NCI-H187 treated with DMSO at 0.1 percent for 48 hours (cell line): ENCODE measurements at places on chromosomes 16 and 17.

DNA sequence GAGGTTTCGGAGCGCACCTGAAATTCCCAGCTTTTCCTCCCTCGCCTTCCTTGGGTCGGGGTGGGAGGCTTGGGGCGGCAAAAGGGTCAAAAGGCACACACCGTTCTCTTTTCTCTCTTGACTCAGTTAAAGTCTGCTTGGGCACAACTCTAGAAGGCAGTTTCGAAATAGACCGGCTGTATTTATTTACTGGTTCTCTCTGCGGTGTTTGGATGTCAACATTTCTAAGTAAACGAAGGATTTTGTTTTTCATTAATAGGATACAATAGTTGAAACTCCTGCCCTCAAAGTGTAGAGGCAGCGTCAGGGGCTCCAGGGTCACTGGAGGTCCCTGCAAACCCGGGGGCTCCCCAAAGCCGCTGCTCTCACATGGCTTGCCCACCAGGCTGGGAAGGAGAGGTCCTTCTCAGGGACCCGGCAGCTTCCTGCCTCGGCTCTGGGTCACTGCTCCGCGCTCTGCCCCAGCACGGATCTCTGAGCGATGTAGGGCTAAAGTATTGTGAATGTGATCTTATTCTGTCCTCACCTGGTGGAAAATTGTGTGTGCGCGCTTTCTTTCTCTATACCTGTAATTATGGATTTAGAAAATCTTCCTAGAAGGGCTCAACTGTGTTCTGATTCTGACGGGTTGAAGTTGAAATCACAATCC, 952 bp downstream of the BMERB1 start:
- DNase-seq: no peak

DNA sequence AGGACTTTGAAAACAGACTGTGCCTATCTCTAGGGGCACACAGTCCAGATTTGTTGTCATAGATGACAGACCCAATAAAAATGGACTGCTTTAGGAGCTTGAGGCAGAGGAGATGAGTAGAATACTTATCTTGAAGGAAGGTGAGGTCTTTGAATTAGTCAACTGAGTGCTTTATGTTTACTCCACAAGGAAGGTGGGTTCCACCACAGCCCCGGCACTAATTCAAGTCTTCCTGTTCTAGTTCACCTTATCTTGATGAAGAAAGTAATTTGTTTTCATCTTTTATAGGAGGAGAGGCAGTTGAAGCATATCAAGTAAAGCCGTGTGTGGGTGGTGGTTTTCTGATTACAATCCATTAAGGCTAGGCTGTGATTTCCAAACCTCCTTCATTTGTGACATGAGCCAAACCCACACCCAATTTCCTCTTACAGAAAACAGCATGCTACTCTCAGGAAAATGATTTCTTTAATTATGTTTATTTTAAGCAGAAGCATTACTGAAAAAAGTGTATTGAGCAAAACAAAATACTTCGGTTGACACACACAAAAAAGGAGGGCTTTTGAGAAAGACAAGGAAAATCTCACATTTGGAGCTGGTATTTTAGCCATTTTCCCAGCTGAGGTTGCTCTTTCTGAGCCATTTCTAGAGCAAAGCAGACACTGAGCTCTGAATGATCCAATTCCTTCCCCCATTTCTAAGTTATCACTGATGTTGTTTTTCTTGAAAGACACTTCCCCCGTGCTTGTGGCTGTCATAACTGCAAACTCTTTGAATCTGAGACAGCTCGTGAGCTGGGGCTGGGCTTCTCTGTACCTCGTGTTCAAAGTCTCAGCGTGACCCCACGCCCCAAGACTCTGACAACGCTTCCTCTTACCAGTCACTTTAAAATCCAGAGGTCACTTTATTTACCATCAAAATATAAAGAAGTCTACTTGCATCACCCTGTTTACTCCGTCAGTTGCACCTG, 35.4 kb downstream of the CDRT15 start:
- no peak for DNase-seq

DNA sequence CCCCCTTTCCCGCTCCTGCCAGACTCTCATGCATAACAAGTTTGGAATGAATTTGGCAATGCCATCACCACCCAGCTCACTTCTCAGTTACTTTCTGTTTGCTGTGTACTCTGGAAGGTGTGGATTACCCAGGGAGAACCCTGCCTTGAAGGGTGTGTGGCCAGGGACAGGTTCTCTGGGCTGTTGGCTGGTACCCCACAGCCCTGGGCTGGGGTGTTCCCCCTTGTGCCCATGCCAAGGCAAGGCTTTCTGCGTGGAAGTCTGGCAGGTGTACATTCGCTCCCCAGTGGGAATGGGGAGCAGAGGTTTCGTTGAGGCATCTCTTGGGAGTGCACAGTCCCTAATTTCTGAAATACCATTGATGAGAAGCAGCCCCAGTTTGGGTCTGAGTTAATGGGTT, 187.7 kb downstream of the CCDC182 start:
- no peak for DNase-seq

- DNase-seq: no peak
These were observed 31.8 kb downstream of the TMEM204 start for GRCh38 chr16:1565083-1565805.

DNA sequence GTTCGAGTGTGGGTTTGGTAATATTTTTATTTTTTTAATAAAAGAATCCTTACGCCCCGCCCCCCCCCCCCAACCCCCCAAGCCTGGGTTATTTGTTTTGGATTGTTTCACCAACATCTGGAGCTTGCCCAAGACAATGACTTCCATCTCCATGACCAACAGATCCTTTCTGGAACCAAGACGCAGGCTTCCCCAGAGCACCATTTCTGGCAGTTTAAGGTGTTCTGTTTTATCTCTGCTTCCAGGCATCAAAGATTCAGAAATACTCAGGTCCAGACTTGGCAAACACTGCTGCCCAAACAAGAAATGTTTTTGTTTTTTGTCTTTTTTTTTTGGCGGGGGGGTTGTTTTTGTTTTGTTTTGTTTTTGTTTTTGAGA, 56.1 kb downstream of the PLXDC1 start:
- DNase-seq: no peak

DNA sequence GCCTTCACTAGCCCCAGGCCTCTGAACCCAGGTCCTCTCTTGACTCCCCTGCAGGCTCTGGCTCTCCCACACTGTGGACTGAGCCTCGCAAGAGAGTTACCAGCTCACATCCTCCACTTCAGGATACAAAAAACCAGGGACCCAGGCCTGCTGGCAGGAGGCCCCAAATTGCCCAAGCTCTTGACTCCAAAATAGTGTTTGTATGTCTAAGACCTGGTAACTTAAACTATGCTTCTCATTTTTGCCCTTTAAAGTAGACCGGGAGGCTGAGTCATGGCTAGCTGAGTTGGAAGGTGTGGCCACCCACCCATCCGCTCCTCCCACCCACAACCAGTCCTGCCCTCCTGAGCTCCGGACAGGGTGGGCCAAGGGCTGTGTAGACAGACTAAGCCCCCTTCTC, 250.0 kb downstream of the SOX9 start:
- no peak for DNase-seq

- no peak for DNase-seq
These were observed 1.0 kb downstream of the RNF166 start for GRCh38 chr16:88705076-88705684.

GRCh38 chr16:86573646-86574508, 4.5 kb upstream of the FOXL1 start:
- DNase-seq: no peak

- DNase-seq: no peak
These were observed 41.5 kb upstream of the YPEL2 start for GRCh38 chr17:59289981-59290301.

DNA sequence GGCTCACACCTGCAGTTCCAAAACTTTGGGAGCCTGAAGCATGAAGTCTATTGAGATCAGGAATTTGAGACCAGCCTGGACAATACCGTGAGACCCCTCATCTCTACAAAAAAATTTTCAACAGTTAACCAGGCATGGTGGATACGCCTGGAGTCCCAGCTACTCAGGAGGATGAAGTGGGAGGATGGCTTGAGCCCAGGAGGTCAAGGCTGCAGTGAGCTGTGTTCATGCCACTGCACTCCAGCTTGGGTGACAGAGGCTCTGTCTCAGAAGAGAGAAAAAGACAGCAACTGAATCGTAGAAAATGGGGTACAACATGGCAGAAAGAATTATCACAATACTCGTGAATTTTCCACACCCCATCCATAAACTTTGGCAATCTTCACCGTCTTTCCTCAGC, 3.2 kb downstream of the CRK start:
- DNase-seq: no peak

DNA sequence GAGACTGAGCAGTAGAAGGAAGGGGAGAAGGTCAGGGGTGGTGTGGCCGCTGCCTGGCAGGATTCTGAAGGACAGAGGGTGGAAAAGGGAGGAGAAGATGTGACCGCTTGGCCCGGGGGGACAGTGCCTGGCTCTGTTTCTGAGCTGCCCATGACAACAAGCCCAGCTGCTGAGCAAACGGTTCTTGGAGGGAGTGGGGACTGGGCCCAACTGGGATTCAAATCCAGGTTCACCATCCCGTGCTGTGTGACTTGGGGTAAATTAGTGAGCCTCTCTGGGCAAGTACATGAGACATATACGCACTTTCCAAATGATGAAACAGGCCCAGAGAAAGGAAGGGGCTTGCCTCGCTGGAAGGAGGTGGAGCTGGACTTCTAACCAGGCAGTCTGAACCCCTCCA, 23.3 kb downstream of the SEC14L5 start:
- no peak for DNase-seq

GRCh38 chr16:86604436-86605193, 26.3 kb downstream of the FOXL1 start:
- DNase-seq: no peak

DNA sequence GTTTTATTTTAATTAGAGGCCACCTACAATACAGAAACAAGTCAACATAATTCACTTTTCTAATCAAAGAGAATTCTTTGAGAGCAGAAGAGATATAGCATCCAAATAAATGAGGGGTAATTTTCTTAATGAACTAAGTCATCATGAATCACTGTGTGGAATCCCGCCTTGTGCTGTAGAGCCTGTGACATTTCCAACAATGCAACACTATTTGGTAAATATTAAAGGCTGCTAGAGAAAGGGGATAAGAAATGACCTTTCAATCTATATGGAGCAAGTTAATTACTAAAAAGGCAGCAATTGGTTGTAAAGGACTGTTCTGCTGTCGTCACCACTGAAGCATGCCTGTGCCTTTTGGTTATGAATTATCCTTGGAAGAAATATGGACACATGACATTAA, 345.7 kb upstream of the MAF start:
- no peak for DNase-seq

GRCh38 chr16:68273896-68274295, 9.6 kb downstream of the SLC7A6 start:
- DNase-seq: no peak

DNA sequence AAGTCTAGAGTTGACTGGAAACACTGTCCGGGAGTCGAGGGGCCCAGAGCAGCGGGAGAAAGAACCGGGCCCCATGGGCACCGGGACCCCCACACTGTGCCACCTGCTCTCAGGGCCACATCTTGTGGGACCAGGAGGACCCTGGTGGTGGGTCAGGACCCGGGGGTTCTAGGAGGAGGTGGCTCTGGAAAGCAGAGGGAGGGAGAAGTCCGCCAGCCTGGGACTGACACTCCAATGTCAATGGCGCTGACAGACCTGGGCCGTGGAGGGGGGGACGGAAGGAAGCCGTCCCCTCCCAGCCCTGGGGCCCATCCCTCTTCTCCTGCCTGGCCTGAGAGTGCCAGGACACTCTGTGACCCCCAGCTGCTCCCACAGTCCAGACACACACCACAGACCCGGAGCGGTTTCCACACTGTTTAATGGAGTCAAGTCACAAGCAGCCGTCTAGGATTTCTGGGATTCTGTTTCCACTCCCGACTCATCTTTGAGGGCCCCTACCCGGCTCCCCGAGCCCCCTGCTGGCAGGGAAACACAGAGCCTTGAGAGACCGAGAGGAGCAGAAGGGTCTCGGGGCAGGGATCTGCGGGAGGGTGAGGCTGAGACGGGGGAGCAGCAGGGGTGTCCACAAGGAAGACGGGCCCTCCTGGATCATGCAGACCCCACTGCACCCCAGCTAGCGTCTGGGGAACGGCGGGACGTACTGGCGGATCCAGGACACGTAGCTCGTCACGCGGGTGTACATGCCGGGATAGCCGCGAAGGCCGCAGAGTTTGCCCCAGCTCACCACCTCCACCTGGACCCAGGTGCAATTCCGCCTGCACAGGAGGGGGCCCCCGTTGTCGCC, 23.5 kb upstream of the UBE2I start:
- DNase-seq: no peak

- DNase-seq: no peak
These were observed 6.5 kb downstream of the ADAT1 start for GRCh38 chr16:75616521-75617010.

DNA sequence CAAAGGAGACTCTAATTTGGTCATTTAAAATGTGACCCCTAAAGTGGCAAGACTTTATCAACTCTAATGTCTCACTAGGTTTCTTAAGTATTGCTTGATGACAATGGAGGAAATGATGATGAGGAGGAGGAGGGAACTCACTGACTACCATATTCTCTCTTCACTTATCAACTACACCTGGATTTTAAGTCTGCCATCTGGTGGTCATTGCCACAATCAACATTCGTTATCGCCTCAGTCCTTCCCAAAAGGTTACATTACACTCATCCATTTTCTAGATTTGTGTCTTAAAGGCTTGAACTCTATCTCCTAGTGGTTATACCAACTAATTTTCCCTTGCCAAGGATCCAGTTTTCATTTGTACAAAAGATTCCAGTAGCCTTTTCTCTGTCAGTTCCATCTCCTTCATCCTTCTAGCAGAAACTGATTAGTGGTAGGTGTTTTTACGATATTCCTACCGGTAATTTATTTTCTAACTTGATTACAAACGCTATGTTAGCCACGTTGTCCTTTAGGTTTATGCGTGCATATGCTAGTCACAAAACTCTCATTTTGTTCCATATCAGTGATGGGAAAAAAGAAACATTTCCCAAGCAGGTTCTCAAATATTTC, 114.6 kb upstream of the NOG start:
- no peak for DNase-seq

DNA sequence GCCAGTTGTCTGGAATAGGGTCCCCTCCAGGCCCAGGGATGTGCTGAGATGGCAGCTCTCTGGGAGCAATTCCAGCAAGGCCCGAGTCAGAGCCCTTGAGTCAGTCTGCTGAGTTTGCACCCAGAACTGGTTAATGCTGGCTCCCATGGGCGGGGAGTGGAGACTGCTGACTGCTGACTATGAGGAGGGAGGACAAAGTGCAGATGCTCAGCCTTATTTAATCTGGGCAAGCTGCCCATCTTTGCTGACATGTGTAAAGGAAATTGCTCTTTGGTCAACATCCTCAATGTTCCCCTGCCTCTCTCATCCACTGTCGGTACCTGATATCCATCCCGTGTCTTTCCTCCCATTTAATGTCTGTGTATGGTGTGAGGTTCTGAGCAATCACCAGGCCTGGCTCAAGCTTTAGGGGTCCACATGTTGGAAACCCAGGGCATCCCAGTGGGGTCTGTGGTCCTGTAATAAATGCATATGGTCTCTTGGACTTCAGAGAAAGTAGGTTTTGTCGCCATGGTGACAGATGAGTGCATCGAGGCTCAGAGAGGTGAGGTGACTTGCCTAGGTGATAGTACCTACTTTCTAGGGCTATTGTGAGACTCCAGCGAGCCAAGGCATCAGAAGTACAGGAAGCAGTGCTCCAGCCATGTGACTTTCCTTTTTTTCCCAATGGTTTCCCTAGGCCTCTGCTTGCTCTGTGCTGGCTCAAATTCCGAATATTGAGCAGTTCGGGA, 20.0 kb upstream of the RNF135 start:
- no peak for DNase-seq
